Stimulated activated CD4-positive, alpha-beta T cell treated with anti-CD3 and anti-CD28 coated beads, Interleukin-1b, Interleukin-23, amount 100 ng/mL, for 1 hour (primary cell): ENCODE measurements at places on chromosomes 11 and 22.
A peak's percentile ranks its signal among the peaks of the same experiment; 100 is the strongest.

DNA sequence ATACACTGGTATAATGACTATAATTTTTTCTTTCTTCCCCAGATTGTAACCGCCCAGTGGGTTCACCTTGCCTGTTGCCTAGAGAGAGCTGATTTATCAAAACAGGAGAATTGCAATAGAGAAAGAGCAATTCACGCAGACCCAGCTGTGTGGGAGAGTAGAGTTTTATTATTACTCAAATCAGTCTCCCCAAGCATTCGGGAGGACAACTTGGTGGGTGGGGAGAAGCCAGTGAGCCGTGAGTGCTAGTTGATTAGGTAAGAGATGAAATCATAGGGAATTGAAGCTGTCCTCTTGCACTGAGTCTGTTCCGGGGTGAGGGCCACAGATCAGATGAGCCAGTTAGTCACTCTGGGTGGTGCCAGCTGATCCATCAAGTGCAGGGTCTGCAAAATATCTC lies 73.2 kb downstream of the SLC35F2 start:
- peak; percentile 3 for DNase-seq

DNA sequence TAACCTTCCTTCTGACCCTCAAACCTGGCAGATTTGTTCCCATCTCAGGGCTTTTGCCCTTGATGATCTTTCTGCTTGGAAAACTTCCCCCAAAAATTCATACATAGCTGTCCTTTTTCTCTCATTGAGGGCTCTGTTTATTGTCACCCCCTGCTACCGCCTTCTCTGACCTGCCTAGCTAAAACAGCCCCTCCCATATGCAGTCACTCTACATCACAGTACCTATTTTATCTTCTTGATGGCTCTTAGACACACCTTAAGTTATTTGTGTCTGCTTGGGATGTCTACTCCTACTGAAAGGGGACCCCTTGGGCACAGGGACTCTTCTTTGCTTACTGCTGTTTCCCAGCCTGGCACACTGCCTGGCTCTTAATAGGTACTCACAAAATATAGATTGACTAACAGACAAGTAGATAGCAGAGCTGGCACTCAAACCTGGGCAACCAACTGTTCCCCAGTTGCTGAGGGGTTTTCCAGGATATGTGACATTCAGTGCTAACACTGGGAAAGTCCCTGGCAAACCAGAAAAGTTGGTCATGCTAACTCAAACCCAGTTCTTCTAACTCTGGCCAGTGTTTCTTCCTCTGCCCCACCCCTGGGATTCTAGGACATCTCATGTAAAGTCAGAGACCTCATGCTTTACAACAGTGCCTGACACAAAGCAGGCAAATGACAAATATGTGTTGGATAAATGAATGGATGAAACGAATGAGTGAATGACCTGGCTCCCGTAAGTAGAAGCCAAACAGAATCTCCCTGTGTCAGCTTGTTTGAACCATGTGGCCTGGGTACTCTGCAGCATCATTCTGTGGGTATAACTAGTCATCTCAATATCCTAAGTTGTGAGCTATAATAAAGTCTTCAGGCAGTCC lies 19.8 kb upstream of the FJX1 start:
- DNase-seq, result no peak

DNA sequence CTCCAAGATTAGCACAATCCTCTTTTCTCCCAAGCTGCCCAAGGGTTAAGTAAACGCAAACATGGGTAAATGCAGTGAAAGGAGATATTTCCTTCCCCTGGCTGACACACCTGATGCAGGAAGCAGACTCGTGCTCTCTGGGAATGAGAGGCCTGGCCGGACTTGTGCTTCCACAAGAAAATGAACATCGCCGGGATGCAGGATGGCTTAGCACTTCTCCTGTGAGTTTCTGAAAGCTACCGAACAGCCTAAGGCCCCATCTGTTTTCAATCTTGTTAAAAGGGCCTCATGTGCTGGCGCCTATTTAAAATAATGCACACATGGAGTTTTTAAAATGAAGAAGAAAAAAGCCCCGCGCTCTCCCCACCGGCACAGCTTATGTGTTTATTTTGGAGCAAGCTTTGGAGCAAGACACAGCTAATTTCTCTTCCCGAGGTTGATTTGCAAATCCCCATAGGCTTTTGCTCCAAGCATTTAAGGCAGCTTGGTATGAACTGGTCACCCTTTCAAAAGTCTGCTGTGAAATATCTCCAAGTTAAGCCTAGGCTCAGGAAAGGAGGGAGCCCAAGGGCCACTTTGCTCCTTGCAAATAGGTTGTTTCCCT lies 100.9 kb downstream of the SYN3 start:
- no peak for DNase-seq

DNA sequence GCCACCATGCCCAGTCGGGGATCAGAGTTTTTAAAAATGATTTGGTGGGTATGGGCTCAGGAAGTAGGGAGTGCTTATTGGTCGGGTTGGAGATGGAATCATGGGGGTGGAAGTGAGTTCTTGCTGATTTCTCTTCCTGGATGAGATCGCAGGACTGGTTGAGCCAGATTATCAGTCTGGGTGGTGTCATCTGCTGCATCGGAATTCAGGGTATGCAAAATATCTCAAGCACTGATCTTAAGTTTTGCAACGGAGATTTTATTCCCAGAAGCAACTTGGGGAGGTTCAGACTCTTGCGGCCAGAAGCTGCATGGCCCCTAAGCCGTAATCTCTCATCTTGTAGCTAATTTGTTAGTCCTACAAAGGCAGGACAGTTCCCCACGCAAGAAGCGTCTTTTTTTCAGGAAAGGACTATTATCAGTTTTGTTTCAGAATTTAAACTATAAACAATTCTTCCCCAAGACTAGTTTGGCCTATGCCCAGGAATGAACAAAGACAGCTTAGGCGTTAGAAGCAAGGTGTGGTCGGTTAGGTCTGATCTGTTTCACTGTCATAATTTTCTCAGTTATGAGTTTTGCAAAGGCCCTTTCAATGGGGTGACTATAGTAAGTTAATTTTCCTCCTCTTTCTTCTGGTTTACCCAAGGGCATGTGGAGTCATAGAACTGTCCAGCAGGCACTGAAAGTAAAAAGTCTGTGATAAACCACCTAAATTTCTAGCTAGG lies 1.4 kb upstream of the PIWIL3 start:
- DNase-seq, result no peak

GRCh38 chr22:42742940-42743339 lies 22.3 kb upstream of the A4GALT start:
- no peak for DNase-seq

- DNase-seq, result no peak
Measured at GRCh38 chr22:40345815-40346184, 500 bp upstream of the ADSL start.

GRCh38 chr11:72005347-72006260 lies 6.9 kb downstream of the IL18BP start:
- DNase-seq, result no peak

- no peak for DNase-seq
Measured at GRCh38 chr11:133180201-133180600, 352.1 kb downstream of the OPCML start.

DNA sequence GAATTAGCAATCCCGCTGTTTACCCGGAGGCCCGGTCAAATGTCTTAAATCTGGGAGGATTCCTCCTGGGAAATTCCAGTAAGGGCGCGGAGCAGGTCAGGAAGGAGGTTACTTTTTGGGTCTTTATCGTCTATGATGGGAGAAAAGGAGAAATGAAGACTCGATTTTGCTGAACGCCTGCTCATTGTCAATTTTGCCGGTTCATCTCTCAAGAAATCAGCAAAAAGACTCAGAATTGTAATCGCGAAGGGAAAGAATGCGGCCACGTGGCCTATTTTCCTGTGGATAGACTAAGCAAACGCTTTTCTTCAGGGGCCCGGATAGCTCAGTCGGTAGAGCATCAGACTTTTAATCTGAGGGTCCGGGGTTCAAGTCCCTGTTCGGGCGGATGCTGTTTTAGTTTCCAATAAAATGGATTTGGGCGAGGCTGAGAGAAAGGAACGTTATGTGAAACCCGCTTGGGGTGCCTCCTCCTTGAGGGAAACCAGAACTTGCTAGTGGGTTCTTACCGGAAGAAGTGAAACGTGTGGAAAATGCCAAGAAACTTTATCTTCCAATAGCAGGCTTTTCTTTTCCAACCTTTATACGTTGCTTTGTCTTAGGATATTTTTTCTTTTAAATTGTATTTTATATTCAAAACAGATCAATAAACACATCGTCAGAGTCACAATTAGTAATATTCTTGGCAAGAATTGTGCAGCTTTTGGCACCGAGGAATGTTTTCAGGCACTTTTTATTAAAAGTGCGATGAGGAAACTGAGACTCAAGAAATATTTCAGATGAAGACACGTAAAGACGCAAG lies 45.0 kb downstream of the OR4D9 start:
- no peak for DNase-seq

DNA sequence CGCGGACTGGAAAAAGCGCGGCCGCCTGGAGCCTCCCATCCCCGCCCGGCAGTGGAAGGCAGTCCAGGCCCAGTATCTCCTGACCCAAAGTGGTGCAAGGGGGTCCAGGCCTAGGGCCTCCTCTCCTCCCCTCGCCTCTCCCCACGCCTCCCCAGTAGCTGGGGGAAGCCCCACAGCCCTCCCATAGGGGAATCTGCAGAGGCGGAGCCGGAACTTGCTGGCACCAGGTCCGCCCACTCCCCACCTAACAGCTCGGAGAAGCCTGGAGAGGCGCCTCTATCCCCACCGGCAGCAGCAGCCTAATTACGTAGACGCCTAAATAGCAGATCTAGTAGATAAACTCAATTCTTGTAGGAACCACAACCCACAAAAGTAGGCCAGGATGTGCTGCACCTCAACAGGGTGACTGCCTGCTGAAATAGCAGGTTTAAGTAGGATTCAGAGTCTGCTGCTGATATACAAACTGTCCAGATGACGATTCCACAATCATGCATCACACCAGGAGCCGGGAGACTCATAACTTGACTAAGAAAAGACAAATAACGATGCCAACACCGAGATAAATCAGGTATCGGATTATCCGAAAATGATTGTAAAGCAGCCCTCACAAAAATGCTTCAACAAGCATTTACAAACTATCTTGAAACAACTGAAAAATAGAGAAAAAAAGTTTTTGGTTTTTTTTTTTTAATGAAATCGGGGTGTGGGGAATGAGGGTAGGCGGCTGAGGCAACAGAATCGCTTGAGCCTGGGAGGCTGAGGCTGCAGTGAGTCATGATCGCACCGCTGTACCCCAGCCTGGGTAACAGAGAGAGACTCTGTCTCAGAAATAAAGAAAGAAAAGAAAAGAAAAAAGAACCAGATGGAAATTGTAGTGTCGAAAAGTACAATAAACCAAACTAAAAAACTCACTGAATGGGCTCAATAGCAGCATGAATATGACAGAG lies 11.4 kb upstream of the BRD1 start:
- DNase-seq, result peak; percentile 52

GRCh38 chr22:19879643-19879991 lies 24.9 kb upstream of the GNB1L start:
- DNase-seq, result no peak

GRCh38 chr22:36369922-36370791 lies 17.6 kb downstream of the MYH9 start:
- no peak for DNase-seq

DNA sequence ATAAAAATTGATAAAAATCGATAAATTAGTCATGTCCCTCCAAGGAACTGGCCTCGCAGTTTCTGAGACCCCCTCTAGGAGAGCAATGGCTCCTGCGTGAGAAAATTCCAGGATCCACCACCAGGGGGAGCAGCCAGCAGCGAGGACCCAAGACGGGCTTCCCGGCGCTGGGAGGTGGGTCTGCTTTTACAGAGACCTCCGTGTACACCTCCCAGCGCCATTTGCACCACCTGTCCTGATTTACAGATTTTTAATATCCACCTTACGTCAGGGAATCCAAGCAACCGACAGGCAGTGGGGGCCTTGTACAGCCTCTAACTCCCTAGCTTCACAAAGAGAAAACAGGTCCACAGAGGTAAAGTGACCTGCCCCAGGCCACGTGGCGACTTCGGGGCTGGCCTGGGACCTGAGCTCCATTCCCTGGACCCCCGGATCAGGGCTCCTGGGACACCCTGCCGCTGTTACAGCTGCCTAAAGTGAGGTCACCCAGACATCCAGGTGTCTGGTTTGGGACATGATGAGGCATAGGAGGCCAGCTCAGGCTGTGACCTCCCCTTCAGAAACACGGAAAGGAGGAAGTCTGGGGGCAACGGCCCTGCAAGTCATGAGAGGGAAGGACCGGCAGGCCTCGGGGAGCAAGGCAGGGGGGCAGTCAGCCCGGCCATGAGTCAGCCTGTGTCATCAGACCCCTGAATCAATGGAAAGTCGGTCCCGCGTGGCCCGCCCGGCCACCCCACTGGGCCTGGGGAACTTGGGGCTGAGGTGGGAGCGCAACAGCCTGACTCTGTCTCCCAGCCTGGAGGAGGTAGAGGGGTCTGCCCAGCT lies 3.5 kb downstream of the OSM start:
- peak; percentile 56 for DNase-seq

GRCh38 chr11:8357505-8357888 lies 93.8 kb upstream of the LMO1 start:
- DNase-seq, result no peak

GRCh38 chr22:25760294-25760693 lies 18.3 kb downstream of the MYO18B start:
- DNase-seq, result no peak

GRCh38 chr22:27533105-27533745 lies 268.3 kb downstream of the MN1 start:
- DNase-seq, result no peak

GRCh38 chr11:71490044-71490730 lies 36.9 kb upstream of the KRTAP5-7 start:
- DNase-seq, result no peak

GRCh38 chr22:45240104-45240809 lies 437 bp downstream of the KIAA0930 start:
- no peak for DNase-seq

DNA sequence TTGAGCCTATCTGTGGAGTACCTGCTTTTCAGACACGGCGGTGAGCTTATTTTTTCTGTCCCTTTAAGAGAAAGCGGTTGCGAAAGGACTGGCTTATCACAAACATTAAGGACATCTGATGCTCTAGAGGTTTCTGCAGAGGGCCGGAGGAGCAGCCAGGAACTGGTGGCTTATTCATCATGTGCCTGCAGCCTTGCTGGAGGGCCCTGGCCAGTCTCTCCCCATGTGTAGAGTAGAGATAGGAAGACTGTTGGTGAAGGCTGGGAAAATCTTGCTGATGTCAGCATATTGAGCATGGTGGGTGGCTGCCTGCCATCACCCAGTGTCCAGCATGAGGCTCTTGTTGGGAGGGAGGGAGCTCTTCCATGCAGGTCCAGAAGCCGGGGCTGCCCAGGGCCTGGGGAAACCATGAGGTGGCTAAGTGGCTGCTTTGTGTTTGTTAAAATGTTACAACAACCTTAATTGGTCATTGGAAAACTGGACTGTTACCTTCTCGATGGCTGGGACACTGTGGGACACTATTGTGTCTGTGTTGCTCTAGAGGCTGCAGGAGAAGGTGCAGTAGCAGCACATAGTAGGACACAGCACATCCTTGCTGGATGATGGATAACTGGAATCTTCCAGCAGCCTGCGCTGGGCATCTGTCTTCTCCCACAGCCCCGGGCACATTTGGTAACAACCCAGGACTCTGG lies 54.3 kb downstream of the TSPAN18 start:
- DNase-seq, result no peak
